ENCODE measurements at places on chromosomes 7 and 10.

DNA sequence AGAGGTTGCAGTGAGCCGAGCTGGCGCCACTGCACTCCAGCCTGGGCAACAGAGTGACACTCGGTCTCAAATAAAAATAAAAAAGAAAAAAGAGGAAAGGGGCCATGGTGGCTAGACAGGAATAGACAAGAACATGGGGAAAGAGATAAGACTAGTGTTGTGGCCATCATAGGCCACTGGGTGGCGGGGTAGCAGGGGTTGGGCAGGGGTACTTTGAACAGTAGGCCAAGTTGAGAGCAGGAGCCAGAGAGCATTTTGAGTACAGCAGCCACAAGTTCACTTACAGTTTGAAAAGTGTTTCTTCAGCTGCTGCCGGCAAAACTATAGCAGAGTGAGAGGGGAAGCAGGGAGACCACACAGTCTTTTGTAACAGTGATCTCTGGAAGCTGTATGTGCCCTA, 656.0 kb downstream of the CNTNAP2 start:
- DNase-seq: peak; percentile 26

- no peak for DNase-seq
Measured at GRCh38 chr10:68981074-68981473, 7.5 kb upstream of the KIFBP start.

- no peak for DNase-seq
Measured at GRCh38 chr7:112892263-112892662, 102.1 kb upstream of the TMEM168 start.

GRCh38 chr10:63666836-63667383, 145.7 kb downstream of the REEP3 start:
- no peak for DNase-seq

DNA sequence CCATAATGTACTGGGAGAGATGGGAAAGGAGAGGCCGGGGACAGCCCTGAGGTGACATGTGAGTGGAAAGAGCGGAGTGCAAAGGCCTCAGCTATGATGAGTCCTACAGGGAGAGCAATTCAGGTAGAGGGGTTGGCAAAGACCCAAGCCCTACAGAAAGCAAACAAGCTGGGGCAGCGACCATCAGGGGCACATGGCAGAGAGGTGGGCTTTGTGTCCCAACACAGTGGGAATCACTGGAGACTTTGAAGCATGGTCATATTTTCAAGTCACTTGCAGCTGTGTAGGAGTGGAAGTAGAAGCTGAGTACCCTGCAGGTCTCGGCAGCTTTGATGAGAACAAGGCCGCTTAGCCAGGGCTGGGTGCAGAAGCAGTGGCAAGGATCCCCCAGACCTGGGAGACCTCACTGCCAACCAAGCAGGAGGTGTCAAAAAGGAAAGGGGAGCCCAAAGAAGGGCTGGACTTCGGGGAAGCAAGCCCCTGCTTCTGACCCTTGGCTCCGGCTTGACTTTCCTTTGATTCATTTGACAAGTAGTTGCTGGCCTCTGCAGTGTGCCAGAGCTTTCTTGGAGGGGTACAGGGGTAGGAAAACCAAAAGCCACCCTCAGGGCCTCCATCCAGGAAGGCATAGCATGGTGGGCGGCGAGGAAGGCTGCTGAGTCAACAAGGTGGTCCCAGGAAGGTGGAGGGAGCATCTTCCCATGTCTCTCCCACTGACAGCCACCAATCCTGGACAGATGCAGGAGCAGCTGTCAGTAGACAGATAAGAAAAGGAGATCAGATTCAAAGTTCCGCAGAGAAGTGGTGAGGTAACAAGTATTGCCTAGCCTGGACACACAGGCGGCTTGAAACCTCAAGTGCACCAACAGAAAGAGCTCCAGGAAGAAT, 1.9 kb upstream of the PGAM2 start:
- no peak for DNase-seq

DNA sequence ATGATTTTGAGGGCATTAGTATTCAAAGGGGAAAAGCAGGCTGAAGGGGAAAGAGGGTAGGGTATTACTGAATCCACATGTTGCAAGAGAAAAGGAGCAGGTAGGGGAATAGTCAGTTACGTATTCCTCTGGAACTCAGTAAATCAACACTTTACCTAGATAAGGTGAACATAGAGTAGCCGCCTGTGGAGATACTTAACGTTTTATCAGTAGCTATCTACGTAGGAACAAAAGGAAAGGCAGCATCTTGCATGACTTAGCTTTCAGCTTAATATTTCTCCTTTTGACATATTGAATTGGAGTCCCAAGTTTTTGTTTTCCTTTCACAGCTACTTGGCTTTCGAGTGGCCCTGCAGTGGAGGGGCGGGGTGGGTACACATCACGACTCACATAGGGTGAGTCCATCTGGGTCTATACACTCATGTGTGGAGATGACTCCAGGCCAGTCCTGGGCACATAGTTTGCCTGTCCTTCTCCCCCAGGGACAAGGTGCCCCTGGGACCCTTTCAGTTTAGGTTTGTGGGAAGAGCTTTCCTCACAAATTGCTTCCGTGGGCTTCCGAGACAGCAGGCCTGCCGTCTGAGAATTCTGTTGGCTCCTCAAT, 48.1 kb downstream of the CCNY start:
- DNase-seq: no peak

GRCh38 chr7:75573477-75574019, 81.4 kb downstream of the SPDYE5 start:
- no peak for DNase-seq

DNA sequence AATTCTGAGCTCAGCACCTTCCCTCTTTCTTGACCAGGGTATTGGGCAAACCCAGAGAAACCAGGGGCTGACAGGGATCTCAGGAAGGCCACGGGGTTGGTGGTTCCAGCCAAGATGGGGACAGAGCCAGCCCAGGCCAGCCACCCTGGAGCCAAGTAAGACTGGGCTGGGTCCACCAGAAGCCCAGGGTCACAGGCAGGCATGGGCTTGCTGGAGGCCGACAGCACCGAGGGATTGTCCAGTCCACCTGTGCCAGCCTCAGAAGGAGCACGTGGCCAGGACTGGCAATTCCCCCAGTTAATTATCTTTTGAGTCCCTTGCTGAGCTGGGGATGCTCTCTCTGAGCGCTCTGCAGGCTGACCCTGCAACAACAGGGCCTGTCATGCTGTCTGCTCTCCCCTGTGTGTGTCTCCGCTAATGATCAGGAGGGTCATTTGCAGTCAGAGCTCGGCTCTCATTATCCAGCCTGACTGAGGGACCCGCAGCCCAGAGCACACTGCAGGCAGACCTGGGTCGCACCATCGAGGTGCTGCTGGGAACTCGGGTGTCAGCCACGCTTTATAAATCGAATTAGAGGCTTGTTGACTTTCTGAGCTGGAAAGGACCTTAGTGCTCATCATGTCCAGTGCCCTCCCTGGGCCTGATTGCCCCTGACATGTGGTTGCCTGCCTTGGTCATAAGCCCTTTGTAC, 69.5 kb upstream of the PPIF start:
- no peak for DNase-seq

GRCh38 chr7:34158368-34159153, 253.2 kb downstream of the BMPER start:
- DNase-seq: no peak

- no peak for DNase-seq
Measured at GRCh38 chr7:86784765-86785164, 141.1 kb downstream of the GRM3 start.

- no peak for DNase-seq
Measured at GRCh38 chr7:32117837-32118236, 47.6 kb upstream of the PDE1C start.

GRCh38 chr10:90167174-90168064, 466.0 kb downstream of the KIF20B start:
- no peak for DNase-seq

GRCh38 chr7:7203813-7204575, 21.6 kb downstream of the C1GALT1 start:
- DNase-seq: no peak

GRCh38 chr7:70696201-70696754, 435.7 kb upstream of the GALNT17 start:
- DNase-seq: peak; percentile 20

Data from NCI-H526 treated with DMSO at 0.1 percent for 48 hours (cell line).